ENCODE measurements at places on chromosomes 12 and 14. TPM values are rescaled to one million over a fixed set of nuclear protein-coding genes. Genes with fewer than 3 reads are reported as not detected.

Gene AMHR2
- not detected for total RNA-seq

Gene GPD1
- total RNA-seq, result 0.13 TPM

Gene IL22
- total RNA-seq, result not detected

Gene CCDC196
- total RNA-seq, result not detected

Gene CLEC6A
- total RNA-seq, result not detected

Gene DCN
- total RNA-seq, result 441 TPM

Gene NCKAP5L
- 28.4 TPM for total RNA-seq

Gene NTS
- total RNA-seq, result not detected

Gene AVPR1A
- total RNA-seq, result not detected

Gene ASCL1
- total RNA-seq, result not detected

Gene TAS2R42
- not detected for total RNA-seq

Gene SLC2A14
- not detected for total RNA-seq

DNA sequence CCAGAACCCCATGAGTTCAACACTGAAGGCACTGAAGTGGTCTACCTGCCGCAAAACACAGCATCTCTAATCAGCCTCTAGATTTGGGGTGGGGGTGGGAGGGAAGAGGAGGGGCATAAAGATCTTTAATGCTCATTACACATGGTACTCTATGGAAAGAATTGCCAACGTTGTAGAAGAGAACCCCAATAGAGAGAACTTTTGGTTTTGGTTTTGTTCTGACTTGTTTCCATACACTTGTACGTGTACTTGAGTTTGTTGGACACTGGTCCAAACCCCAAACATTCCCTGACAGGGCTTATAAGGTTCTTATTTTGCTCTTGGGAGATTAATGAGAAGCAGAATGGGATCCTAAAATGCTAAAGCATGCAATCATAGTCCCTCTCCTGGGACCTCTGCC, 31.0 kb downstream of the GNPTAB start:
- DNase-seq, result no peak

DNA sequence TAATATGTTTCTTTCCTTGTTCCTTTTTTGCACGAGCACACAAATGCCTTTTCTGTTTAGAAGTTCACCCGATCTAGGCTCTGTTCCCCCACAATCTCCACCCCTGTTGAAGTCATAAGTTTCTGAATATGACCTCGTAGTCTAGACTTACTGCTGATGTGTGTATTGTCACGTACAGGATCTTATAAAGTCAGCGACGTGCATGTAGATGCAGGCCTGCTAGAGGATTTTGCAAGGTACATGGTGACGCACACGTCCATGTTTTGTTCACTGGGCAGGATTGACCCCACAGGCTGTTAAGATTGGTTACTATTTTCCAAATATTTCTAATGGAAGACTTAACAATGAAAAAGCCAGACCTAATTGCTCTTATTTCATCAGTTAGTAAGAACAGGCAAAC, 46.2 kb upstream of the CCDC91 start:
- no peak for DNase-seq

DNA sequence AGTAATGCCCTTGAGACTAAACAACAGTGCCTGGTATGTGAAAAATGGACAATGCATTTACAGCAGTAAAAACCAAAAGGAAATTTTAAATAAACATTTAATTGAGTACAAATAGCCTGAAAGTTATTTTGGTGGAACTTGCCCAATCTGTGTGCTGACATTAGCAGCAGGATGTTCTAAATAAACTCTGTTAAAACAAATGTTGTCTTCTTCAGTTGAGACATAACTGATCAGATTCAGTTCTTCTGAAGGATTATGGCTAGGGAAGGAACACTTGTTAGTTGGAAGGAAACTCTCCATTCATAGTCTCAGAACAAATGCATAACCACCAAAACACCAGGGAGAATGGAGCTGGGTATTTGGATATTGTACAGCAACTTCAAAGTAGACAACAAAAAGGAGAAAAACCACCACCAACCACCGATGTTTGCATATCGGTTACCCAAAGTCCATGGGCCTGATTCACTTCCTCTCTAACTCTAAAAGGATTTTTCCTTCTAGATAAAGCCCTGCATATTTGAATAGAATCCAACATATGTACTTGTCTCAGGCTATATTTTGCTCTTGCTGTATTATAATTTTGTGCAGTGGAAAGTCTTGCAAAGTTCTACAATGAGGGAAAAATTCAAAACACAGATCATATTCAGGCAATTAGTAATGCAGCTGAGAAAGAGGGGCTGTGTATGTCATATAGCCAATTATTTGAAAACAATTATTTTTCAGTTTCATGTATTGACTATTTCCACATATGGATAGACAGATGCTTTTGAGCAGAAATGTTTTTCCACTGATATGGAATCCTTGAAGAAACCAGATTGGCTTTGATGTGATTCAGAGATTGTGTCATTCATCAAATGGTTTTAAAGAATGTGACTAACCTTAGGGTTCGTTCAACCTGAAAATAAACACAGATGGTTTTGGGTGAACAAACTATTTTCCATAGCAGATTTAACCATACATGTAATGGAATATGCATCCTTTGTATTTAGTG, 152.2 kb upstream of the BMP4 start:
- DNase-seq, result peak; percentile 60

- DNase-seq, result no peak
These were observed 3.5 kb downstream of the B3GNT4 start for GRCh38 chr12:122206976-122207375.

DNA sequence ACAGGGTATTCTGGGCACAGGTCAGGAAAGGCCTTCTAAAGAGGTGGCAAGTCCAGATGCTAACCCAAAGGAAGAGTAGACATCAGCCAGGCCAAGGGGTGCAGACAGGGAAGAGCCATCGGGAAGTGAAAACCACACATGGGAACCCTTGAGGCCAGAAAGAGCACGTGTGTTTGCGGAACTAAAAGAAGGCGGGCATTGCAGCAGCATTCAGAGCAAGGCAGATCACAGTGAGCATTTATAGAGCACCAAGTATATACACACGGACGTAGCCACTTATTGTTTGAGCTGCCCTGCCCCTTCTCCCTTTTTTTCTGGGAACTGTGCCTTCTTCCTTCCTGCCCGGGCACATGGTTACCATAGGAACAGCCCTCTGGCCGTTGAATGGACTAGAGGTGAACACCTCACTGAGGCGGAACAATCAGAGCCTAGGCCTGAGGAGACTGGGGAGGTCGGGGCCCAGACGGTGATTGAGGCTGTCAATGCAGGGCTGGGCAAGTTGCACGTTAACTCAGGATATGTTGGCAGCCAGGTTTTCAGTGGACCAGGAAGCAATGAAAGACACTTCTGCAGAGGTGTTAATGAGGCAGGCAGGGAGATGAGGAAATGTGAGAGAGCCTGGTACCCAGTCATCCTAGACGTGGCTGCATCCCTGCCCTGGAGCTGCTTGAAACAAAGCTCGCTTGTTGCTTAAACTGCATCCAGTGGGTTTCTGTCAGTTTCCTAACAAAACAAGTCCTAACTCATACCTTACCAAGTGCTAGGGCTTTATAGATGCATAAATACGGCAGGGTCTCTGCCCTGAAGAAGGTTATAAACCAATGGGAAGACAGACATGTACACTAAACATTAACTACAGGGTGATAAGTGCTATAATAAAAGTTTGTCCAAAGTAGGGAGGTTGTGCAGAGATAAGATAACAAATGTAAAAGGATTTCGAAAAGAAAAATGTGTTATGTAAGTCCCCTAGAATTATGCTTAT, 34.2 kb downstream of the MOAP1 start:
- no peak for DNase-seq

DNA sequence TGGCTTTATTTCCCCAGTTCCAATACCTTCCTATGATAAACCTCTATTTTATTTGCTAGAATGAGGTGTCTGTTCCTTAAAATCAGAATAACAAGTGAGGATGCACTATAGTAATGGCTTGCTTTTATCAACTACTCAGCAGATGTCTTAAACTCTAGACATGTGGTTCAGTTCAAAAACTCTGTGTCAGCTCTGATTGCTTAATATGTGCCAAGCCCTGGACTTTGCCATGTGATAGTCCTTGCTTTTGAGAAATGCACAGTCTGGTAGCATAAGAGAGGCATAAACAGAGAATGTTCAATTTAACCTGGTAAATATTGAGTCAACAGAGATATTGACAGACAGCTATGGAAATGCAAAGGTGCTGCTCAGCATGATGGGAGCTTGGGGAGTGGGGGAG, 254.8 kb downstream of the PDZRN4 start:
- DNase-seq, result no peak

DNA sequence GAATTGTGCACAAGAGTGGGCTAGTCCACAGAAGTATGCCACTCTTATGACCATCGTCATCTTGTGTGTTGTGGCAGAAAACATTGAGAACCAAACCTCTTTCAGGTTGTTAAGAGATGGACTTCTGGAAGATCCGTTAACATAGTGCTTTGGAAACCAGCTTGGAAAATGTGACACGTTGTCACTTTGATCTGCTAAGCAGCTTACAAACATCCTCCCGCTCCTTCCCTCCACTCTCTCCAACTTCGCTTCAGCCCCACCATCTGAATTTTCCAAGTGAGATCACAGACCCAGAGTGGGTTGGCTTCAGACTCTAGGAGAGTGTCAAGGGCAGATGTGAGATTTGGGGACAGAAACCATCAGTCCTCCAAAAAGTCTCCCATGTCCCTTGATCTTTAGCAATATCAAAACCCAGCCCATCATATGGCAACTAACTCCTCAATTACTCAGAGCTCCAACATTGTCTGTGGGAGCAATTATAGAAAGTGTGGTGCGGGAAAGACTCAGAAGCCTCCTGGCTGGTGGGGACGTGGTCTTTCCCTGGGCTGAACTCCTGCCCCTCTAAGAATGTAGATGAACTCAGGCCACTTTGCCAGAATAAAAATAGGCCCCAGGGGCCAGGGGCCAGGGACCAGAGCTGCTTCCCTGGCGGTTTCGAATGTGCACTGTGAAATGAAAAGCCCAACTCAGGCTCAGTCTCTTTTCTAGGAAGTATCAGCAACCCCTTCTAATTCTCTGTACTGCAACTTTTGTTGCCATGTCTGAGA, 129.5 kb downstream of the SLC38A6 start:
- no peak for DNase-seq

DNA sequence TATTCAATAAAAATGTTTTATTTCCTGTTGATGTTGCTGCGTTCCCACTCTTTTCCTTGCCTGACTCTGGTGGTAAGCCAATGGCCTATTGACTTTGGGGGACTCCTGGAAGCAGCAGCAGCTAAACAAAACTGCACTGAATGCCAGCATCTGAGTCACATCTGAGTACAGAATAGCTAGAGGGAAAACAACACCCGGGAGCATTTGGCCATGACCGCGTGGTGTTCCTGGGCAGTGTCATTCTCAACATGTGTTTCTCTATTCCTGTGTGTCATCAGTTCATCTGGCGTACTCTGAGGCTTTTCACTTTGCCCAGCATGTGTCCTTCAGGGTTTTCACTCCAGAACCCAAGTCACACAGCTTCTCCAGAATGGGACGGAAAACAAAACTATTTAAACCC, 238.8 kb downstream of the PAWR start:
- peak; percentile 96 for DNase-seq

DNA sequence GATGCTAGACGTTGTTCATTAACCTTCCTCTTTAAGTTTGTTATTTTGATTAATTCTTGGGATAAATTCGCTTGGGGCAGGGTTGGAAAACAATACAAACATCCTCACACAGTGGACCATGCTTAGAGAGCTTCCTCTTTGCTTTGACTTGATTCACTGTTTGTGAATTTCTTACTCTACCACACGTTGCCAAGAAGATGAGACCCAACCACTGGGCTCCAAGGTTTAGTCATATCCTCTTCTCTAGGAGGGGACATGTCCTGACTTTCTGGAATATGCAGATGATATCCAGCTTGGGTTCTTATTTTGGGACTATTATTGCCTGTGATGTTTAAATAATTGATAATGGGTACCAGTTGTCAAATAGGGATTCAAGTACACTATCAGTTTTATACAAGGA, 428.2 kb downstream of the ATP23 start:
- peak; percentile 39 for DNase-seq

DNA sequence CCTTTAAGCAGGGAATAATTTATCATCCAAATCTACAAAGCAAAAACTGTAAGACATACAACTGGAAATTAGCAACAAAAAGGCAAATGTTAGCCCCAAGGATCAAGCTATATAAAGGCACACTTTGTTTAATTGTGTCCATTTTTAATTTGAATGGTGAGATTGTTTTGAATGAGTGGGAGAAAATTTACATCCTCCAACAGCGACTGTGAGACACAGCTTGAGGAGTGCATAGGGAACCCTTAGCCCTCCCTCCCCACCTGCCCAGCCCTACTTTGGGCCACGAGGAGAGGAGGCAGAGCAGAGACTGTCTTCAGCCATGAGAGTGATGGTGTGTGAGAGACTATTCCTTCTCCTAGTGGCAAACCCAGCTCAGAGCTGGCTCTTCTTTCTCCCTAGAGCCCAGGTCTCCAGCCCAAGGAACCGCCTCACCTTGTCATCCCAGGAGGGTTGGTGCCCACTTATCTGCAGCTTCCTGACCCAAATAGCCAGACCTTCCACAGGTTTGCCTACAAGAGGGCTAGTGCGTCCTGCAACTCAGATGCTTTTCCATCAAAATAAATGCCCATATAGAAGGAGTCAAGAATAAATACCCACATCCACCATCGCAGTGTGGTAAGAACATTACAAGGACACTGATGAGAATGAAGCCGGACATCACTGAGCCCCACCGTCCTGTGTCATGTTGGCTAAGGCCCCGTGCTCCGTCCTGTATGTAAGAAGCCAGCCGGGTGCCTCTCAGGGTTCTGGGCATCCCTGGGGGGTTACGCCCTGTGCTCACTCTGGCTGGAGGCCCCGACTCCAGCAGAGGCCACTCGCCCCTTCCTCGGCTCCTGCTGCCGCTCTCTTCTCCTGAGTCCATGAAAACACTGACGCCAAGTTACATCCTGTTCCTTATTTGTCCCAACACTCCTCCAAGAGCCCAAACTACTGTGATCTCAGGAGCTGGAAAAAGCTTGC, 36.4 kb upstream of the C14orf180 start:
- DNase-seq, result no peak

DNA sequence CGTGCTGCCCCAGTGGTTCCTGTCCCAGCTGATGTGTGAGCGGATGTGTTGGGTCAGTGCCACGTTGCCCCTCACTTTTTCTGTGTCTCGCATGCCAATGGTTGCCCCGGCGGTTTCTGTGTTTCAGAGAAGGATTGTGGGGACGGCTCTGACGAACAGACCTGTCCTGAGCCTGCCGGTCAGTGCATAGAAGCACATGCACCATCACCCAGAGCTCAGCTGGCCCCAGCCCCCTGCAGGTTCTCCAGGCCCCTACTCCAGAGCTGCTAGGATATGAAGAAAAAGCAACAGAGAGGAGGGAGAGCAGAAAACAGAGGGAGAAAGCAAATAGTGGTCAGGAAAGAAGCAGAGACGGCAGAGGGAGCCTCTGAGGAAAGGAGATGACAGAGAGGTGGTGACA, 20.6 kb upstream of the LRP1-AS start:
- DNase-seq, result no peak

- no peak for DNase-seq
These were observed 317.1 kb downstream of the BCAT1 start for GRCh38 chr12:24631676-24632426.

DNA sequence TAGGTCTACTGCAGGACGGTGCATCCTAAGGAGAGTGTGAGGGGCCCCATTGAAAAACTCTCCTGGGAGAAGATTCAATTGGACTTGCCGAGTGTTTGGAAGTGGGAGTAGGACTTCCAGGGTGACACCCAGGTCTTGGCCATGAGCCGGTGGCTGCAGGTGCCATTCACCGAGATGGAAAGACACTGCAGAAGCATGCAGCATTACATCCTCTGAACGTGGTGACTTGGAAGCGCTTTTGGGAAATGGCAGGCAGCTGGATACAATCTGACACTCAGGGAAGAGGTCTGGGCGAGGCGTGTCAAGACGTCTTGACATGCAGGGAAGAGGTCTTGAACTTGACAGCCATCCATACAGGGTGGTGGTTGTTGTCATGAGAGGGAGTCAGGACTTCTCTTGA, 126.9 kb downstream of the PAPOLA start:
- no peak for DNase-seq
